ENCODE measurements at places on chromosomes 1 and 21. TPM values are rescaled to one million over a fixed set of nuclear protein-coding genes. Genes with fewer than 3 reads are reported as not detected.

The OR2L8 gene
- total RNA-seq, result not detected

The S100A7A gene
- total RNA-seq, result not detected

The GRIK3 gene
- not detected for total RNA-seq

The F3 gene
- 773 TPM for total RNA-seq

The OR6N1 gene
- not detected for total RNA-seq

The C1orf94 gene
- not detected for total RNA-seq

The LMX1A gene
- total RNA-seq, result not detected
